ENCODE measurements at places on chromosomes 2 and 18.

GRCh38 chr2:54457323-54458023 lies 1.3 kb downstream of the SPTBN1 start:
- no peak for DNase-seq

GRCh38 chr2:85713836-85714235 lies 19.7 kb downstream of the GNLY start:
- no peak for DNase-seq

- DNase-seq = no peak
Observed at GRCh38 chr2:121839584-121839983, 84.1 kb downstream of the TSN start.

DNA sequence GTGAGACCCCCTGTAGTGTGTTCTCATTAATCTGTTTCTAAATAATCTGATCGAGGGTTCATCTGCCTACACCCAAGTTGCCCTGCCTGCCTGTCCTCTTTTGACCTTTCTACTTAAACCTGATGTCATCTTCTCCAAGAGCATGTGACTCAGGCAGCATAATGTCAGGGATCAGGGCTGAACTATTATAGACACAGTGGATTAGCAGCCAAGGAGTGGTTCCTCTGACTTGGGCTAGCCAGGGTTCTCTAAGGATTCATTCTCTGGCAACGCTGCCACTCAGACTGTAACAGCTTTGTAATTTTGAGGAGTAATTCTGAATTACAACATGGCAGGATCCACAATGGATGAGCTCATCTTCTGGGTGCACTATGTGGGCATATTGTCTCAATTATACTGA lies 124.0 kb downstream of the MDH1 start:
- no peak for DNase-seq

GRCh38 chr2:206981086-206981674 lies 41.9 kb downstream of the CPO start:
- no peak for DNase-seq

- no peak for DNase-seq
Observed at GRCh38 chr2:143688248-143688647, 559.0 kb downstream of the ARHGAP15 start.

- DNase-seq = no peak
Observed at GRCh38 chr2:7154656-7155055, 237.4 kb downstream of the RNF144A start.

Data from stimulated activated CD8-positive, alpha-beta memory T cell treated with anti-CD3 and anti-CD28 coated beads, Interleukin-15, amount 100 ng/mL, for 24 hours (primary cell).